CD4-positive, alpha-beta T cell treated with Interleukin-1 beta for 1 hour (primary cell): ENCODE measurements at places on chromosomes 7 and 10.
A peak's percentile ranks its signal among the peaks of the same experiment; 100 is the strongest.

DNA sequence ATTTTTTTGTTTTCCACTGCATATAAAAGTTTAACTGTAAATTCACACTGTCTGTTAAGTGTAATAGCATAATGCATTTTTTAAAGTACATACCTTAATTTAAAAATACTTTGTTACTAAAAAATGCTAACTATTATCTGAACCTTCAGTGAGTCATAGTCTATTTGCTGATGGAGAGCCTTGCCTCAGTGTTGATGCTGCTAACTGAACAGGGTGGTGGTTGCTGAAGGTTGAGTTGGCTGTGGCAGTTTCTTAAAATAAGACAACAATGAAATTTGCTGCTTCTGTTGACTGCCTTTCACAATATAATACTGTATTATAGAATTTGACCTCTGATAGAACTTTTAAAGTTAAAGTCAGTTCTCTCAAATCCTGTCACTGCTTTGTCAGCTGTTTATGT, 72.3 kb upstream of the GATAD1 start:
- DNase-seq = no peak

- no peak for DNase-seq
Measured at GRCh38 chr7:69739931-69740431, 141.7 kb downstream of the AUTS2 start.

DNA sequence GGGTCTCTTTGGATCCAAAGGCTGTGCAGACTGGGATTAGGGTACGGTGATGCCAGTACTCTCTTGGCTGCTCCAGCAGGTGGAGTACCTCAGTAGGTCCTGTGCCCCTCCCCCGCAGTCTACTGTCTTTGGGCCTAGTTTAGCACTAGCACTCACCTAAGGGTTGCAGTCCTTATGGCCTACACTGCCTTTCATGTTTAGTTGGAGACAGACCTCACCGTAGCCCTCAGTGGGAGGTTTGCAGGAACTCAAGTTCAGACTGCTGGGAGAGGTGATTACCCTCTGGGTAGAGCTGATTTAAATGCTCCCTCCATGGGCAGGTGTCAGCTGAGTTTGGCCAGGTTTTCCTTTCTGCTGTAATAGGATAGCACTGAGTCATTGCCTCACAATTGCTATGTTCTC, 210.8 kb upstream of the TMEM196 start:
- no peak for DNase-seq

DNA sequence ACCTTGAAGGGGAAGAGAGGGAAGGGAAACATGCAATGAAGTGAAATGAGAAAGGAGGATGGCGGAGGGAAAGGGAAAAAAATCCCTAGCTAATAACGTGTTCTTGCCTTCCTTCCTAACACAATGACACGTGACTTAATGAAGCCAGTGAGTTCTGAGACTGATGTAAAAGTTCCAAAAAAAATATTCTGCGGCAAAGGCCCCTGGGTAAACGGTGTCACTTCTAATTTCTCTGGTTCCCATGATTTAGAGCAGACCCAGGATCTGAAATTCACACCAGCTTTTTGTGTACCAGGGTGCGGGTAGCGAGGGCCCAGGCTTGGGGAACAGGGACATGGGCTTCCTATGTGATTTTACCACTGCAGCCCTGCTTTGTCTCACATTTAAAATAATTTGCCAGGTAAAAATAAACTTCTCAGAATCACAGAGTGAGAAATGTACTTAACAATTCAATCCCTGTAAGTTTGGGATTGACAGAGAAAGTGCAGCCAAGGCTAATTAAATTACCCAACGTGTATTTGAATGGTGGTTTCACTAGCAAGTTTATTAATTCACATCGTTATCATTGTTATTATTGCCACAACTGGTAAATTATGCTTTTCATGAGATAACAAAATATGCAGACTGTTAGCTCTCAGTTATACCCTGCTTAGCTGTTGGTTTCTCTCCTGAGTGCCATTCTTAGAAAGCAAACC, 182.4 kb downstream of the SEM1 start:
- DNase-seq = no peak

- DNase-seq = no peak
Measured at GRCh38 chr10:71065659-71066058, 146.7 kb upstream of the UNC5B start.

DNA sequence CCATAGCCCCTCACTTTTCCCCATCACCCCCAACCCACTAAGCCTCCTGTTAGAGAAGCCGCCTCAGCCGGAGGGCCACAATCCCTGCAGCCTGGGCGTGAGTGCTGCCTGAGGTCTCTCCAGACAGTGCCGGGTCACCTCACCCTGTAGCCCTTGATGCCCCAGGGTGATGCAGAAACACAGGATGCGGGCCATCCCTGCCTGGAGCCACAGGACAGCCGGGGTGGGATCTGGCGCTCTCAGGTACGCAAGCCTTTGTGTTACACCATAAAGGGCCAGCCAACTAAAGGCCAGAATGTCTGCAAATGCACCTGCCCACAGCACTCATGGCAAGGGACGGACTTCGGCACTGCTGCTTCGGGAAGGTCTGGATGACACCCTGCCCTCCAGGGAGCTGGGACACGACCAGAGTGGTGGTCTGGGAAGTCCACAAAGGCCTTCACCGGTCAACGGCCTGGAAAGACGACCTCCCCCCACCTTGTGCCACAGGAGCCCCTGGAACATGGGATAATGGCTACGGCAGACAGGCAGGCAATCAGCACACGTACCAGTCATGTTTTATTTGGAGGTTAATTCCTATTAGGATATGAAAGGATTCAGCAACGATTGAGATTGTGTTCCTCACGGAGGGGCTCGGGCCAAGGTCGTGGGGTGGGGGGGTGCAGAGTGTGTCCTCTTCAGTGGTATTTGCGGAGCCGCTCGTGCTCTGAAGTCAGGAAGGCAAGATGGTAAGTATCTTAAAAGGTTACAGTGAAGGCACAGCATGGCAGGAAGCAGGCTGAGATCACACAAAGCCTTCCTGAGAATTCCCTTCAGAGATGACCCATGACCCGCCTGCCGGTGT, 8.1 kb downstream of the ATP5MF start:
- no peak for DNase-seq

DNA sequence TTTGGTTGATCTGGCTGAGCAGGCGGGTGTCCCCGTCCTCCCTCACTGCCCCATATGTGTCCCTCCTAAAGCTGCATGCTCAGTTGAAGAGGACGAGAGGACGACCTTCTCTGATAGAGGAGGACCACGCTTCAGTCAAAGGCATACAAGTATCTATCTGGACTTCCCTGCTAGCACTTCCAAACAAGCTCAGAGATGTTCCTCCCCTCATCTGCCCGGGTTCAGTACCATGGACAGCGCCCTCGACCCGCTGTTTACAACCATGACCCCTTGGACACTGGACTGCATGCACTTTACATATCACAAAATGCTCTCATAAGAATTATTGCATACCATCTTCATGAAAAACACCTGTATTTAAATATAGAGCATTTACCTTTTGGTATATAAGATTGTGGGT, 26.9 kb upstream of the TRIM56 start:
- DNase-seq = peak; percentile 37

- no peak for DNase-seq
Measured at GRCh38 chr7:37540917-37541316, 92.3 kb upstream of the ELMO1 start.

GRCh38 chr10:60396766-60397165, 7.1 kb upstream of the ANK3 start:
- no peak for DNase-seq

DNA sequence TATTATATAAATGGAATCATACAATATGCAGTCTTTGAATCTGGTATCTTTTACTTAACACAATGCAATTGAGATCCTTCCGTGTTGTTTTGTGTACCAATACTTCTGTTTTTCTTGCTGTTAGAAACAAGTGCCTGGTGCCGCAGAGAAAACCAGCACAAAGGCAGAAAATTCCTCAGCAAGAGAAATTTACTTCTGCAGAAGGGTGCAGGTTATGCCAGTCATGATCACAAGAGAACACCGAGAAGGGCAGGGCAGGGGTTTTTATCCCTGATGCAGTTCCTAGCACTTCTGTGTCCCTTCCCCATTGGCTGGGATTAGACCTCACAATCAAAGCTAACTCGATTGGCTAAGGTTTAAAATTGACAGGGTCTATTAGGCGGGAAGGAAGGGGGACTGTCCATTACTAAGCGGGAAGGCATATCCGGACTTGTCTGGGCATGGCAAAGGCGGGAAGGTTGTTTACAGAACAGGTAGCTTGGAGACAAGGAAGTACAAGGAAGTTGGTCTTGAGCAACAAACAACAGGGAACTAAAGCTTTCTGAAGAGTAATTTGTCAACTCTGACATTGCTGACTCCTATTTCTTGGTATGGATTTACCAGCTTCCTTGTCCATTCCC, 2.4 kb upstream of the ZNF33B start:
- no peak for DNase-seq

DNA sequence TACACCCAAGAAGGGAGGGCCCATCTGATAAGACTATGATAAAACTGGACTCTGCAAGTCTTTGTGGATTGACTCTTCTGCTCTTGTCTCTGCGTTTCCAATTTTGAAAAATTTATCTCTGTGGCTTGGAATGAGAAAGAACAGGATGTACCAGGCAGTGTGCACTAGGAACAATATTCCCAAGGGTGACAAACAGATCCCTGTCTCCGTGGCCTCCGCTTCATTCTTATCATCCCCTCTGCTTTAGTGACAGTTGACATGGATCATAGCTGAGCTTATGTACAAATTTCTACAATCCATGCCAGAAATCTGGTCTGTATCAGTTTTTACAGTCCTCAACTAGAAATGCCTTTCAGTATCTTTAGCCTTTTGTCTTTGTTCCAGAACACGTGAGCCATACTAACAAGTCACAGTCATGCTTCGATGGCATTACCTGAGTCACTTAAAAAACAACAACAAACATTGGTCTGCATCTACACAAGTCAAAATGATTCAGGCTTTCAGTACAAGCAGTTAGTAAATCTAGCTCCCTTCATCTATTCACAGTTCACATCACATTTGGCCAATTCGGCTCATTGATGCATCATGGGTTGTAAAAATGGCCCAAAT, 393.6 kb upstream of the CELF2 start:
- no peak for DNase-seq

- peak; percentile 65 for DNase-seq
Measured at GRCh38 chr10:79374312-79375191, 27.3 kb downstream of the PPIF start.

- no peak for DNase-seq
Measured at GRCh38 chr7:131381069-131381838, 53.6 kb downstream of the MKLN1 start.

GRCh38 chr7:73451780-73452398, 18.3 kb downstream of the FZD9 start:
- peak; percentile 34 for DNase-seq

- DNase-seq = no peak
Measured at GRCh38 chr10:29389935-29390334, 101.1 kb downstream of the LYZL1 start.

DNA sequence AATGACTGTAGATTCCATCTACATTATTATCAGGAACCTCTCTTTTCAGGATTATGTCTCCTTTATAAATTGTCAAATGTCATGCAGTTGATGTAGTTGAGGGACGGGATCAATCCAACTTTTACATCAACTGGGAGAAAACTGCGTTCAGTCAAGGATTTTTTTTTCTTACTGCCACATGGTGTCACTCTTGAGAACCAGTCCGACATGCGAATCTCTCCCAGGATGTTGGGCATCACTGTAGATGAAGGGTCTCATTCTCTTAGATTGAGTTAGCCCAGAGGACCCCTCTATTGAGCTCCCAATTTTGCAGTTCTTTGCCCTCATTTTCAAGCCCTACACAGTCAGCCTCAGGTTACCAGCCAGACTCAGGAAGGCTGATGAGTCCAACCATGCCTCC, 120.3 kb upstream of the PTPRZ1 start:
- no peak for DNase-seq

- DNase-seq = no peak
Measured at GRCh38 chr10:8811201-8811600, 756.7 kb downstream of the GATA3 start.

DNA sequence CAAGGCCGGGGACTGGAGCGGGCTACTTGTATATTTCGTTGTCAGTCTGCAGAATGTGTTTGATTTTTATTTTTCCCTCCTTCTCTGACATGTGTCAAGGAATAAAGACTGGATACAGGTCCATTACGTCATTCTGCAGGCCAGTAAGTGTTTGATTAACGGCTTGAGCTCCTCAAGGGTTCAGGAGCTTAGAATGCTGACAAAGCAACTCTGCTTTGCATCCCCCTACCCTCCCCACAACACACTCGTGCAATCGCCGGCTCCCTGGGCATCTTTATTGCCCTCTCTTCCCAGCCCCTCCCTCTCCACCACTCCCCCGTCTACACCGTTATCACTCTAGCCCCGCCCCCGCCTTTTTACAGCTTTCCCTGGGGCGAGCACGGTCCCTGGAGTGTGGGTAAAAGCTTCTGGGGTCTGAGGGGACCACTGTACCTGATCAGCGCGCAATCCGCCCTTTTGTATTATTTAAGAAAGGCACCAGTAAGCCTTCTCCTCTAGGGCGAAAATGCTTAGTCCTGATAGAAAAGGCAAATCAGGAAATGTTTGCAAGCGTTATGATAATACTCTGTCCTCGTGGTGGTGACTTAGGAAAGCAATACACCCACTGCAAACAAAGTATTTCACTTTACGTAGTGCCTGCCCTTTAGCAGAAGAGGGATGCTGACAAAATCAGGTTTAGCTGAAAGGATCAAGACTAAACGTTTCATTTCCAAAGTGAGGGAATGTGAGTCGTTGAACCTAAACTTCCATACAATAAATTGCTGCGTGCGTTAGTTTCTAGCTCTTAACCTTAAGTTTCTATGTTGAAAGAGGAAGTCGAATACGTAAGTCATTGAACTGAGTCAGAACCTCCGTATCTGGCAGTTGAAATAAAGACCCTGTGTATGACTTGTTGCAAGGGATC, 1.4 kb upstream of the CREB5 start:
- DNase-seq = no peak

DNA sequence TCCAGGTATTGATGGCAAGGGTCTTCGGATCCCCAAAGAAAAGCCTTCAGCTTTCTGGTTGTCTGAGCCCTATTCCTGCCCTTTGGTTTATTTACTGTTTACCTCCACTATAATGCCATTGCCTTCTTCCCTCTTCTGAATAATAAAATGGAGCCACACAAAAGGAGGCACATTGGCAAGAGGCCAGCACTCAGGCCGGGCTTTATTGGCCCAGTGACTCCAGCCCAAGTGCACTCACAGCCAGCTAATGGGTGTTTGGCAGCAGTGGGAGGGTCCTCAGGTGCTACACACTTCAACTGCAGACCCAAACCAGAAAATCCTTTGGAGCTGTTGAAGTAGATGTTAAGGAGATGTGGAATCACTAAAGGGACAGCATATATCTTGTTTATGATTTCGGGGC, 336.0 kb downstream of the PLXNA4 start:
- DNase-seq = no peak
